ENCODE measurements at places on chromosomes 16 and 17.
A peak's percentile ranks its signal among the peaks of the same experiment; 100 is the strongest.

DNA sequence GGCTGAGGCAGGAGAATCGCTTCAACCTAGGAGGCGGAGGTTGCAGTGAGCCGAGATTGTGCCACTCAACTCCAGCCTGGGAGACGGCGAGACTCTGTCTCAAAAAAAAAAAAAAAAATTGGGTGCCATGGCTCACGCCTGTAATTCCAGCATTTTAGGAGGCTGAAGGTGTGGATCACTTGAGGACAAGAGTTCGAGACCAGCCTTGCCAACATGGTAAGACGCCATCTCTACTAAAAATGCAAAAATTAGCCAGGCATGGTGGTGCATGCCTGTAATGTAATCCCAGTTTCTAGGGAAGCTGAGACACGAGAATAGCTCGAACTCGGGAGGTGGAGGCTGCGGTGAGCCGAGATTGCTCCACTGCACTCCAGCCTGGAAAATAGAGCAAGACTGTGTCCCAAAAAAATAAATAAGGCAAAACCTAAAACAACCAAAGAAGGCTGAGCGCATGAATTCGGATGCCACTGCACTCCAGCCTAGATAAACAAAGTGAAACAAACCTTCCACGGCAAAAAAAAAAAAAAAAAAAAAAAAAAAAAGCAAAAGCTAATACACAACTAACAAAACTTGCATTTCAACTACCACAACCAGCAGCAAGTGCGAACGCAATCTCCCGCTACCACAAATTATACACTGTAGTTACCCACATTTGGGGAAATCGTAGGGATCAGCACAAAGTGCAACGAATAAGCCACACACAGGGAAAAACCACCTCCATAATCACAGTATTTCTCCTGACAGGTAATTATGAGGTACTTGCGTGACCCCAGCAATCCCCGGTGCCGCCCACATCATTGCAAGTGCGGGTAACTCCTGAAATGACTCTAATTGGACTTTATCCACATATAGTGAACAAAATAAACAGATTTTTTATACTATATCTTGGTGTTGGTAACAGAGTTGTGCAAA, 25.6 kb downstream of the TEX14 start:
- DNase-seq, result no peak

- DNase-seq, result no peak
These were observed 15.8 kb downstream of the TSPOAP1 start for GRCh38 chr17:58312829-58313228.

DNA sequence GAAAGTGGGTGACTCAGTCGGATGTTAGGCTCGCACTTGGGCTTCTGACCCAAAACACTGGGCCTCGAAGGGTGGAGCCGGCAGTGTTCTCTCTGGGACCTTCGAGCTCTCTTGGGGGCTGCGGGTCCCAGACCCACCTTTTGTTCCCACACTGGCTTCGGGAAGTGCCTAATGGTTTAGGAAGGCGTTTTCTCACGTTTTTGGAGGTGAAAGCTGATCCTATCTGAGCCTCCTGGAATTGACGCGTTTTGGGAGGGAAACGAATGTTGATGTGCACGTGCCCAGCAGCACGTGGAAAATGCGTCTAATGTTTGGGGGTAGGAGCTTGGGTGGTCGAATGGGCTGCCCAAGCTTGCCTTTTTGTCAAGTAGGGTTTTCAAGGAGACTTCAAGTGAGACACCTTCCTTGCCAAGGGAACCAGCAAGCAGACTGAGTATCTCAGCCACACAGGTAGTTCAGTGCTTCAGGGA, 666 bp downstream of the HGS start:
- no peak for DNase-seq

- DNase-seq, result no peak
These were observed 9.8 kb upstream of the MAP3K14 start for GRCh38 chr17:45326626-45327025.

- DNase-seq, result no peak
These were observed 25.7 kb upstream of the ANKRD40CL start for GRCh38 chr17:50793007-50793406.

DNA sequence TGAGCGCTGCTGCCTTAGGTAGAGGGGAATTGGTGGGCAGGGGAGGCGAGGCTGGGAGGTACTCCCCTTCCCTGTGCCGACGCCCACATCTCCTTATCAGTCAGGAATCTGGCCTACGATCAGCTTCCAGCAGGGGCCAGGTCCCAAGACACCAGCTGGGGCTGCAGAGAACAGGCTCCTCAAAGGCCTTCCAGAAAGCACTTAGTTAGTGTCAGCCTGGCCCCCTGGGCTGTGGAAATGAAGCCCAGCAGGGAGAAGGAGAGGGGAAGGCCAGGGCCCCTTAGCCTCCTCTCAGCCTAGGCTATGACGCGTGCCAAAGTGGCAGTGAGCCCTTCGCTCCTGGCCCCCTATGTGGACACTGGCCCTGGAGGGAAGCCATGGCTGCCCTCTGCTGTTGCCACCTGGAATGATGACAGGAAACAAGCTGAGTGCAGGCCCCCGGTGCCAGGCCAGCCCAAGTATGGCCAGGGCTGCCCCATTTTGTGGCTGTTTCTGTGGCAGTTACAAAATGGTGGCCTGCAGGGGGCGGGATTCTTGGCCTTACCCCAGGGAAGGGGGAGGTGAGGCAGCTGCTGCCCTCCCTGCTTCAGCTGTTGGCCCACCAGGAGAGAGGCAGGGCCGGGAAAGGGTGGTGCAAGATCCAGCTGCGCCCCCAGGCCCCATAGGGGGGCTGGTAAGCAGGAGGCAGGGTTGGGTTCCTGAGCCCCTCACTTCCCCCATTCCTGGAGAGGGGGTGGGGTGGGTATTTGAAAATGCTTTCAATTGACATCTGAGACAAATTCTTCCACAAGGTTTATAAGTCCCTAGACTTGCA, 11.3 kb downstream of the TBX4 start:
- DNase-seq, result no peak

- DNase-seq, result no peak
These were observed 36.6 kb upstream of the TBX2 start for GRCh38 chr17:61362852-61363600.

- DNase-seq, result no peak
These were observed 1.9 kb downstream of the PFN1 start for GRCh38 chr17:4946312-4946976.

DNA sequence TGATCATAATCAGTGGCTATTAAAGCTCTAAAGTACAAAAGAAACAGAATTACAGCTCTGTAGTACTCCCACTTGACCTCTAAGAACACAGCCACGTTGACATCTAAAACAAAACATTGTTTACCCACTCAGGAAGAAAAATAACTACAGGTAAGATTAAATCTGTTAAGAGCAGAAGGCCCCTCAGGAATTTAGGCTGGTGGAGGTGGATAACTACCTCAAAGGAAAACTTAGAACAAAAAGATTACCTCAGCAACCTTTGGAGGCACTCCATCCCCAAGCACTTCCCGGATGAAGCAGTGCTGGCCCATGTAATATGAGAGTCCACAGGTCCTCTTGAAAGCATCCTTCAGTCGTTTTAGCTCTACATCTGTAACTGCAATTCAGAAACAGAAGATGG, 46.7 kb downstream of the USP32 start:
- no peak for DNase-seq

GRCh38 chr17:36627101-36627500, 25.7 kb downstream of the MRM1 start:
- no peak for DNase-seq

GRCh38 chr17:67659028-67659427, 58.7 kb upstream of the NOL11 start:
- DNase-seq, result no peak

DNA sequence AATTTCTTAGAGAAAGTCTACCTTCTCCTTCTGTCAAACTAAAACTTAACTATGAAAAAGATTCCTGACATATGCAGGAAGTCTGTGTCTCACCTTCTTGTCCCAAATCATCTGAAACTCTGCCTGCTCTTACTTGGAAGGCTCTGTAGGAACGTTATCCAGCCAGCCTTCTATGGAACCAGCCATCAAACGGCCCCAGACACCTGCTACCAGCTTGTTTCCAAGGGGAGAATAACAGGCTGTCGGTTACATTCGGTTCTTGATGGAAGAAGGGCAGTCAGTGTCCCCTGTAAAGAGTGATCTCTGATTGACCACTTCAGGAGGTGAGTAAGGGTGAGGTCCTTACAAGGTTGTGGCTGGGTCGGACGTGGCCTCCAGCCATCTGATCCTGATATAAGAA, 1.7 kb downstream of the ADAMTS18 start:
- DNase-seq, result peak; percentile 19

- DNase-seq, result peak; percentile 62
These were observed 40.9 kb downstream of the SRCIN1 start for GRCh38 chr17:38564869-38565268.

Data from pons (tissue), 1 donor.